ENCODE measurements at places on chromosomes 12 and 14. TPM values are rescaled to one million over a fixed set of nuclear protein-coding genes. Genes with fewer than 3 reads are reported as not detected.

The TAS2R14 gene
- total RNA-seq, result 1.7 TPM

The MFAP5 gene
- total RNA-seq, result 2.8 TPM

The IL22 gene
- not detected for total RNA-seq

The TMTC3 gene
- 53.5 TPM for total RNA-seq

The KCNA5 gene
- total RNA-seq, result not detected

The RTN1 gene
- total RNA-seq, result 2.9 TPM

The KRT3 gene
- total RNA-seq, result not detected

The KCNK10 gene
- total RNA-seq, result not detected

The NXPH4 gene
- 1.2 TPM for total RNA-seq

The COX6A1 gene
- 480 TPM for total RNA-seq

The WNT1 gene
- not detected for total RNA-seq

The ACVRL1 gene
- 61.3 TPM for total RNA-seq

The RIN3 gene
- total RNA-seq, result 2.7 TPM

The AKAP5 gene
- 0.31 TPM for total RNA-seq

The PPFIA2 gene
- 2.6 TPM for total RNA-seq

The PRPH gene
- 0.92 TPM for total RNA-seq

The EML1 gene
- total RNA-seq, result 55.2 TPM

The NEDD8 gene
- total RNA-seq, result 300 TPM

The RHOJ gene
- total RNA-seq, result 19.0 TPM

The B3GNT4 gene
- 0.19 TPM for total RNA-seq

The TMEM229B gene
- total RNA-seq, result 1.2 TPM

The ZFYVE26 gene
- 18.6 TPM for total RNA-seq

The FBXL14 gene
- total RNA-seq, result 9.9 TPM

The PTPRO gene
- 2.0 TPM for total RNA-seq

The CLEC4D gene
- not detected for total RNA-seq

The DCN gene
- total RNA-seq, result 129 TPM

The SDR9C7 gene
- total RNA-seq, result not detected

The IAPP gene
- total RNA-seq, result not detected

The CARMIL3 gene
- total RNA-seq, result under 0.01 TPM

All from aortic smooth muscle cell (primary cell).